Heart right ventricle (tissue), 16 donors: ENCODE measurements at places on chromosomes 5 and 9.

DNA sequence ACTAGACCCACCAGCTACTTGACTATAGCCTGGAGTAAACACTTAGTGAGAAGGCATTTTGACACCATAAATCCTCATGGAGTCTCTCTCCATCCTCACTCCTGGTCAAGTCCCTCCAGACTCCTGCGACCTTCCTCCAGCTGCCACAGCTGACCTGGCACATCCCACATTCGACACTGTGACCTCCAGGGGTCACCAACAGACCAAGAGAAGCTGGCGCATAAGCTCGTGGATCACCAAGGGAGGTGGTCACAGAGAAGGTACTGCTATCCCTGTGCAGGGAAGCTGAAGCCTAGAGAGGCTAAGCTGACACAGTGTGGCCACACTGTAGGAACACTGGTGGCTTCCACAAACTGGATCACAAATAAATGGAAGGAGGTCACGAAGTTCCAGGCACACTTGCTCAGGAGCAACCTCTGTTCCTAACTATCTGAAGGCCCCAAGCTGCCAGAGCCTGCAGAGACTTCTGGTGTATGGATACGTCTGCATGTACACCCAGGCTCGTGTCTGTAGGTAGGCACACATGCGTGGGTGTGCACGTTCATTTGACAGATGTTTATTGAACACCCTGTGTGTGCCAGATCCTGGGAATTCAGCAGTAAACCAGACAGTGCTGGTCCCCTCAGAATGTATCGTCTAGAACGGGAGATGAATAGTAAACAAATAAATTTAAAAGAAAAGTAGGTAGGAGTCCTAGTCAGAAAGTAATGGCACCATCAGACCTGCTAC, 104.4 kb downstream of the C5orf15 start:
- H3K27me3 ChIP-seq, result no peaks in the 10 kb centered on the region
- H3K4me1 ChIP-seq, result no peaks in the 10 kb centered on the region
- no peaks in the 10 kb centered on the region for H3K36me3 ChIP-seq
- H3K27ac ChIP-seq, result no peak overlapping the region
- H3K4me3 ChIP-seq, result no peak overlapping the region

- H3K4me1 ChIP-seq, result no peaks in the 10 kb centered on the region
- H3K36me3 ChIP-seq, result no peaks in the 10 kb centered on the region
- H3K27ac ChIP-seq, result peak overlapping the region; percentile 1
- no peak for DNase-seq
Measured at GRCh38 chr9:124758061-124758460, 13.1 kb downstream of the NR6A1 start.

DNA sequence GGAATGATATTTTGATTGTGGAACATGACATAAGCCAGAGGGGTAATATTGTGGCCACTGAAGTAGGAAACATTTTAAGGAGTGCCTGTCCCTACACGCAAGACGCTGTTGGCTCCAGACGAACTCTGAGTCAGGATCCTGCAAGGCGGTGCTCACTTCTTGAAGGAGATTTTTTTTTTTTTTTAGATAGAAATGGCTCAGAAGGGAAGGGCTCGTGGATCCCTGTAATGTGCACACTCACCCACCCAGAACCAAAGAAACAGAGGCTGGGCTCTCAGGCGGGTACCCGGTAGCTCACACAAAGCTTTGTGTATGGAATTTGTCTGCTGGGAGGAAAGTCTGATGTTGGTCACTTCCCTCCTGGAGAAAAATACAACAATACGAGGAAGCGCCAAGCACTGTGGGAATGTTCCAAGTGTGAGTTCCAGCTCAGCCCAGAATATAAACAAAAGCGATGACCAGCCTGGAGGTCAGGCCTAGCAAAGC, 25.7 kb downstream of the RAPGEF1 start:
- H3K4me1 ChIP-seq, result peaks cover 75% of the 10 kb centered on the region
- no peak overlapping the region for H3K4me3 ChIP-seq
- no peaks in the 10 kb centered on the region for H3K27me3 ChIP-seq
- peak overlapping the region; percentile 90 for H3K27ac ChIP-seq
- no peaks in the 10 kb centered on the region for H3K36me3 ChIP-seq

DNA sequence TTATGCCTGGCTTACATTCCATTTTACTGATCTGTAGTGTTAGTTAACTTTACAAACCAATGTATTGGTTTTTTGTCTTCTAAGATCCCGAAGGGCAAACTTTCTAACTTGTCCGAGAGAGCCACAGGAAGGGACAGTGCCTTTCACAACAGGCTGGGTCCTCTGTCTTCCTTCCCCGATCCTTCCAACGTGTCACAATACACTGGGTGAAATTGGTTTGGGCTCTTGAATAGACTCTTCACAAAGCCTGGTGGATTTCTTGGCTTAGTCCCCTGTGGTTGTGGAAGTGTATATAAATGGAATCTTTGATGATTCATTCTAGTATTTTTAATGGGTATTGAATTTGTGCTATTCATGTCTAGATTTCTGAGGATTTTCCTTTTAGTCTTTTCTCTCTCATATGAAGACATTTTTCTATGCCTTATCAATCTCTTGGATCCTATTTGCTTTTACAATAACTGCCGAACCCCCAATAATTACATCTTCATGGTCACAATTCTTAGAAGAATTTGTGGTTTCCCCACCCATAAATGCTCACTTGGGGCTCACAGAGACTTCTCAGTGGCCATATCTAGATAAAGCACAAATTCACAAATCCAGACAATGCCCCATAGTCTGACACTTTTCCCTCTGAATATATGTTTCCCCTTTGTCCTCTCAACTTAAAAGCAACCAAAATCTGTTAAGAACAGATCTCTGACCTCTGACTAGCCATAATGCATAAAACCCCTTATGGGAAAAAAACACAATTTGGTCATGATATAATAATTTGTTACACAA, 107.7 kb downstream of the MTRR start:
- H3K27ac ChIP-seq, result no peak overlapping the region
- no peaks in the 10 kb centered on the region for H3K4me1 ChIP-seq
- no peaks in the 10 kb centered on the region for H3K27me3 ChIP-seq
- no peak overlapping the region for H3K4me3 ChIP-seq

DNA sequence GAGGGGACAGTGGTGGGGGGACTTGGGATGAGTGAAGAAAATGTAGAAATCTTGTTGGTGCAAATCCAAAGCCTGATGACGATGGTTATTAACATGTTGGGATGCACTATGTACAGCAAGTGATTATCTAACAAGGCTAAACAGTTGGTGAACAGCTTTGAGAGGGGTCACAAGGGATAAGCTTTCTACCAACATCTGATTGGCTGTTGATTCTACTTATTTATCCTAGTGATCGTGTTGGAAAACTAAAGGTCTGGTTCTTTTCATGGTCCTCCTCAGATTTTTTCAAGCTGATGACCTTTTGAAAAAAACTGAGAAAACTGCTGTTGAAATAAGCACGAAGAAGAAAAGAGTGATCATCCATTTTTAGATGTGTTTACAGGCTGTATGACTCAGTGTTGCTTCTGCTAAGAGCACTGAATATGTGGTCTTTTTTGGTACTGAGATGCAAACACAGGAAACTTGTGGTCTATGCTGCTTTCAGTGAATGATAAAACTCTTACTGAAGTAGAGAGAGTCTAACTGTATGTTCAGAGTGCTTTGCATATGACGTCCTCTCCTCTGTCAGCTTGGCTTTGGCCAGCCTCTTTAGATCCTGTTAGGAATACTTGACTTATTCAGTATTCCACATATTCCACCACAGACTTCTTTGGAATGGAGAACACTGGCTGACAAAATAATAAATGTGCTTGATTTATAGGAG, 174.8 kb downstream of the SLF1 start:
- H3K4me3 ChIP-seq, result no peak overlapping the region
- no peaks in the 10 kb centered on the region for H3K4me1 ChIP-seq
- H3K27me3 ChIP-seq, result no peaks in the 10 kb centered on the region
- DNase-seq, result no peak

- peaks cover 21% of the 10 kb centered on the region for H3K4me1 ChIP-seq
- no peaks in the 10 kb centered on the region for H3K27me3 ChIP-seq
- no peak for DNase-seq
- H3K36me3 ChIP-seq, result no peaks in the 10 kb centered on the region
- peak overlapping the region; percentile 63 for H3K27ac ChIP-seq
Measured at GRCh38 chr9:91187311-91187964, 174.3 kb downstream of the AUH start.

GRCh38 chr9:101536351-101536750, 2.7 kb downstream of the RNF20 start:
- H3K36me3 ChIP-seq, result peaks cover 49% of the 10 kb centered on the region
- H3K27ac ChIP-seq, result no peak overlapping the region
- peaks cover 34% of the 10 kb centered on the region for H3K4me1 ChIP-seq
- no peak overlapping the region for H3K4me3 ChIP-seq
- H3K27me3 ChIP-seq, result no peaks in the 10 kb centered on the region

DNA sequence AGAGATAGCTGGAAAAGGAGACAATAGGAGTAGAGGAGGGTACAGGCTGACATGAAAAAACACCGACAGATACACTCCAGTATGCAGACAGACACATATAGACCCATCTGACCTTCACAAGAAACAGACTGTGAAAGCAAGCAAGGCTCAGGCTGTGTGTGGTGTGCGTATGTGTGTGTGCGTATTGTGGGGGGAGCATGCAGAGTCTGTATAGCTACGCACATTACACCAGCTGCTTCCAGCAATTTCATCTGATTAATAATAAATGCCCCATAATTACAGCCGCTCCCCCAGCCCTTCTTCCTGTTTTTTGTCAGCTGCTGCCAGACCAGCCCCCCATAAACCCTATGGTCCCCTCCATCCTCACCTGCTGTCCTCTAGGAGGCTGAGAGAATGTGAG, 6.7 kb downstream of the CNTFR start:
- peaks cover 12% of the 10 kb centered on the region for H3K4me1 ChIP-seq
- no peak for DNase-seq
- H3K36me3 ChIP-seq, result no peaks in the 10 kb centered on the region
- H3K27me3 ChIP-seq, result peaks cover 77% of the 10 kb centered on the region

GRCh38 chr9:111992523-111992922, 95.9 kb downstream of the UGCG start:
- no peaks in the 10 kb centered on the region for H3K27me3 ChIP-seq
- no peak overlapping the region for H3K4me3 ChIP-seq
- H3K27ac ChIP-seq, result no peak overlapping the region
- DNase-seq, result no peak

DNA sequence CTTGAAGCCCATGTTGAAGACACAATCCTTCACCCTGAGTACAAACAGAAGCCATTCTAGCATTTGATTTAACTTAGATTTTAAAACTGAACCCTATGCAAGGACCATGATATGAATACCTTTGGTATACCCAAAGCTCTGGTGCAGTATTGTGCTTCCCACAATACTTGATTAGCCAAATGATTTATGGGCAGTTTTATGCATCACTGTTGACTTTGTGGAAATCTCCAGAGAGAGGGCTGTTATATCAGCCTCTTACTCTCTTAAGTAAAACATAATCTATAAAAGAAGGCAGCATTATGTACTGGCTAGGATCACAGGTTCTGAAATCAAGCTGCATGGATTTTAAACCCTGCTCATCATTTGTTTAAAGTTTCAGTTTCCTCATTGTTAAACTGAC, 762.8 kb downstream of the EFNA5 start:
- H3K27ac ChIP-seq, result no peak overlapping the region
- no peaks in the 10 kb centered on the region for H3K36me3 ChIP-seq
- H3K4me3 ChIP-seq, result no peak overlapping the region
- no peaks in the 10 kb centered on the region for H3K27me3 ChIP-seq
- no peak for DNase-seq
- H3K4me1 ChIP-seq, result no peaks in the 10 kb centered on the region

- H3K27me3 ChIP-seq, result no peaks in the 10 kb centered on the region
- H3K36me3 ChIP-seq, result no peaks in the 10 kb centered on the region
- peaks cover 22% of the 10 kb centered on the region for H3K4me1 ChIP-seq
- no peak overlapping the region for H3K27ac ChIP-seq
- DNase-seq, result no peak
Measured at GRCh38 chr5:78597974-78598371, 50.6 kb downstream of the LHFPL2 start.
